Right forelimb (tissue), 1 donor: ENCODE measurements at places on chromosomes 3 and 15.

- peak; percentile 3 for DNase-seq
Observed at GRCh38 chr3:13411186-13411860, 8.8 kb downstream of the NUP210 start.

GRCh38 chr3:169340065-169340464 is 323.4 kb downstream of the MECOM start:
- DNase-seq, result no peak

DNA sequence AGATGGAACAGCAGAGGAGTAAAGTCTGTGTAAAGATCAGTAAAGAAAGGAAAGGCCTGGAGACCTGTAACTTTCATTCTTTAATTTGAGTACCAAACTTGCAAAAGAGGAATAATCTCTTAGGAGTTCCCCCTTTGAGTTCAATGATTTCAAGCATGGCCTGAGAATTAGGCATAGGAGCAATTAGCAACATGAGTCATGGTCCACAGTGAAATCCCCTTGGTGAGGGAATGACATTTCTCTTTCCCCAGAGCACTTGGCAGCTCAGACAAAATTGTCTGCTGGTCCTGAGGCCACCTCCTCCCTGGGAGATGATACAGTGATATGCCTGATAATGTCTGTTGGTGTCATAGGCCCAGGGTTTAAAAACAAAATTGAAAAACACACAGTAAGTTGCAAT is 81.4 kb upstream of the CRBN start:
- no peak for DNase-seq

DNA sequence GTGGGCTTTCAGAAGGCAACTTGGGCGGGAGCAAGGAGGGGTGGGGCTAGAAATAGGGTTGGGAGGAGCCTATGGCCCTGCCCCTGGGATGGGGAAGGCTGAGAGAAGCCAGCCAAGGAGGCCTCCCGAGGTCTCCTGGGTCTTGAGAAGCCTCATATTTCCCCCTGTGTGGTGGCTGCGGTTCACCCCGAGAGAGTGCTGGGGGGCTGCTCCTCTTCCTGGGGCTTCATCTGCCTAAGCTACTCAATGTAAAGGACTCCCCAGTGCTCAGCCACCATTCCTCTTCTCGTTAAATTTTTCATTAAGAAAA is 174.3 kb downstream of the SMAD6 start:
- DNase-seq, result no peak

GRCh38 chr3:18111796-18112232 is 313.3 kb downstream of the SATB1 start:
- DNase-seq, result no peak

- DNase-seq, result no peak
Observed at GRCh38 chr15:69760258-69760845, 307.7 kb downstream of the RPLP1 start.

DNA sequence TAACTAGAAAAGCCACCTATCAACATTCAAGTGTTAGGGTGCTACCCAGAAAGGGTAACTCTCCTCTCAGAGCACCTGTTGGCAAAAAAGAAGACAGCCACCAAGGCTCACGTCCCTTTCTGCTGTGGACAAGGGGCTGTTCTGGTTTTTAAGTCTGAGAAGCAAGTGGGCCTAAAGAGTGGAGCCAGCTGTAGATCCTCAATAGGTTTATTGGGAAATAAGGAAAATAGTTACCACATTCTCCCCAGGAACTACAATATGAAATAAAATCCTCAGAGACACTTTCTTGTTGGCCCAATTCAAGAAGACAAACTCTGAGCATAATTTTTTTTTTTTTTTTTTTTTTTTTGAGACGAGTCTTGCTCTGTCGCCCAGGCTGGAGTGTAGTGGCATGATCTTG is 35.8 kb downstream of the LRIG1 start:
- no peak for DNase-seq

GRCh38 chr15:82551646-82552247 is 11.5 kb upstream of the RPS17 start:
- no peak for DNase-seq

DNA sequence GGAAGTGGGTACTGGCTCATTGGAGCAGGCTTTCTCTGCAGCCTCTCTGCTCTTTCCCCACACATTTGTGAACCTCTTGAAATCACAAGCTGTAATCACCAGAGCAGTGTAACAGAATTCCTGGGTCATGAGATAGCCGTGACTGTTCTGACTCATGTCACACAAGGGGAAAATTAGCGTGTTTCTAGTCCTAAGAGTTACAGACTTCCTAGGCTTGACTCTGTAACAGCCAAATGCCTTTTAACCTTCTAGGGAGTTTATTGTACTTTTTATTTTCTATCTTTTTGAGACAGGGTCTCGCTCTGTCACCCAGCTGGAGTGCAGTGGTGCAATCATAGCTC is 54.7 kb upstream of the TRAK1 start:
- DNase-seq, result no peak

GRCh38 chr3:8589880-8590556 is 54.6 kb downstream of the SSUH2 start:
- no peak for DNase-seq
